ENCODE measurements at places on chromosomes 1 and 21.

GRCh38 chr1:19477284-19478249 lies 7.8 kb downstream of the CAPZB start:
- no peak for DNase-seq

GRCh38 chr1:98849969-98850636 lies 154.6 kb downstream of the PLPPR5 start:
- no peak for DNase-seq

- DNase-seq = no peak
These were observed 169.2 kb downstream of the DHRS3 start for GRCh38 chr1:12448746-12449177.

DNA sequence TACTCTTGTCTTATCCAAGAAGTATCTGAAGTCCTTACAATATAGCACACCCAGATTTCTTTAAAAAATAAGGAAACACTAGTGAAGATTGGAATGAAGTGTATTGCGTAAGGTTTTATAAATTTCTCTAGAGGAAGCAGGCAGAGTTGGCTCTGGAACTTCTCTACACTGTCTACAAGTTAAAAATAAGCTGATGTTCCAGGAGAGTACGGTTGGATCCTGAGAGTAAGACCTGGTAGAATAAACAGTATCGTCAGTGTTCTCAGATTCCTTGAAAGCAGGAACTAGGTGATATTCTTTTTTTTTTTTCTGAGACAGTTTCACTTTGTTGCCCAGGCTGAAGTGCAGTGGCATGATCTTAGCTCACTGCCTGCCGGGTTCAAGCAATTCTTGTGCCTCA lies 107.9 kb downstream of the USP25 start:
- no peak for DNase-seq

DNA sequence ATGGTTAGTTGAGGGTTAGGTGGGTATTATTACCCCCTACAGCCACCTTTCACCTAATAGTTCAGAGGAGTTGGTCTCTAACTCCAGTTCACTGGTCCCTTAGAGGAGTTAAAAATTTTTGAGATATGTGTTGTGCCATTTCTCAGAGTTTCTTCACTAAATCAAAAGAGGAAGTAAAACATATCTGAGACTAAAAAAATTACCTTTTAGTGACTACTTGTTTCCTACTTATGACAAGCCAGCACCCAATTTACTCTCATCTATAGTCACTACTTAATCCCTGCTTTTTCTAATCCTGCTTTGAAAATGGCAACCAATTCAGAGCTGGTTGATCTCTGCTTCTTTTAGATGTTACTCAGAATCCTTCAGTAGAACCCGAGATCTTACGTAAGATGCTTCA lies 1316.8 kb upstream of the B3GALT2 start:
- DNase-seq = no peak

GRCh38 chr1:108504447-108504846 lies 54.3 kb downstream of the NBPF6 start:
- no peak for DNase-seq

GRCh38 chr1:208615371-208615770 lies 371.2 kb upstream of the PLXNA2 start:
- no peak for DNase-seq

DNA sequence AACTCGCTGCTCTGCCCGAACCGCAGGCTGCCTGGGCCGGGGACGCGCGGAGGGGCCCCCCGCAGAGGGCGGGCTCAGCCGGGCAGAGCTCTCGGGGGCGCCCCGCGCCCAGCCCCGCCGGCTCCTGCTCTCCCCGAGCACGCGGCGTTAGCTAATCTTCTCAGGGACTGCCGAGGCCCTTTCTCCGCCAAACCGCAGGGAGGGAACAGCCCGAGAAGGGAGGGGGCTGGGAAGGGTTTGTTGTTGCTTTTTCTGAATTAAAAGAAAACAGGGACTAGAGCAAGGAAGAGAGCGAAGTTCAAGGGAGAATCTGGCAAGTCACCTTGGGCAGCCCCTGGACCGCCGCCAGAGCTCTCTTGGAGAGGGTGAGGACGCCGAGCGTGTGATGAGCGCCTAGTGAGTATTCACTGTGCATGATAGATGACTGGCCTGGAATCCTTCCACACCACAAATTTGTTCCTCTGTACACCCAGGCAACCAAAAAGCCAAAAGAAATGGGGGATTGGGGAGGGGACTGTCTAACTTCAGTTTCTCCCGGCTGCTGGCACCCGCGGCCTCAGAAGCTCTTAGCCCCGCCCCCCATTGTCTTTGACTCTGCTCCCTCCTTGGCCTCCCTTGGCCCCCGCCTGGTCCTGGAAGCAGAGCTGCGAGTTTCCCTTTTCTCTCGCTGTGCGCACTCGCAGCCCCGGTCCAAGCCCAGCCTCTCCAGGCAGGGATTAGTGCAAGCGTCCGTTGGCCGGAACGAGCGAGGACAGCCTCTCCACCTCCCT lies 19.7 kb upstream of the LMX1A start:
- no peak for DNase-seq

DNA sequence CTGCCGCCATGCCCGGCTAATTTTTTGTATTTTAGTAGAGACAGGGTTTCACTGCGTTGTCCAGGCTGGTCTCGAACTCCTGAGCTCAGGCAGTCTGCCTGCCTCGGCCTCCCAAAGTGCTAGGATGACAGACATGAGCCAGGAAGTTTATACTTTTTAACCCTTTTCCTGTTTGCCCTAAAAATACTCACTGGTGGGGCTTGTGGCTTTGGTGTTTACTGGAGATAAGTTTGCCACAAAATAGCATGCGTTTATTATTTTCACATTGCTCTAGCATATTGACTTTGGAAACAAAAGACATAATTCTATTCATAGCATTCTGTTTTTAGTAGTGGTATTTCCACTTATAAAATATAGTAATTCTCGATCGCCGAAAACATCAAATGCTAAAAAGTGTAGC lies 19.8 kb upstream of the GTF2B start:
- no peak for DNase-seq

DNA sequence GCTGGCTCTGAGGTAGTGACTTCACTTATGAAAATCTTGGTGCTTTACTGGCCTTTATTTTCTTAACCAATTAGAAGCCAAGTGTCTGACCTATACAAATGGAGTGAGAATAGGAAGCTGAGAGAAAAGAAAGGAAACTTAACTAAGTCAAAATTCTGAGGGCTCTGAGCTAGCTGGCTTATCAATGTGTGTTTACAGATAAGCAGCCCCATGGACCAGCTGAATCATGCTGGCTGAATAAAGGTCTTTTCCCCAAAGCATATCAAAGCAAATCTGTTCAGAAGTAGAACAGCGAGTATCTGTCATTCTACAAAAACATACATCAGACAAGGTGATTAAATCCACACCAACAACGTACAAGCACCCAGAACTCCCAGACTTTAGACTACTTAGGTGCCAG lies 117.2 kb downstream of the BRINP2 start:
- no peak for DNase-seq

DNA sequence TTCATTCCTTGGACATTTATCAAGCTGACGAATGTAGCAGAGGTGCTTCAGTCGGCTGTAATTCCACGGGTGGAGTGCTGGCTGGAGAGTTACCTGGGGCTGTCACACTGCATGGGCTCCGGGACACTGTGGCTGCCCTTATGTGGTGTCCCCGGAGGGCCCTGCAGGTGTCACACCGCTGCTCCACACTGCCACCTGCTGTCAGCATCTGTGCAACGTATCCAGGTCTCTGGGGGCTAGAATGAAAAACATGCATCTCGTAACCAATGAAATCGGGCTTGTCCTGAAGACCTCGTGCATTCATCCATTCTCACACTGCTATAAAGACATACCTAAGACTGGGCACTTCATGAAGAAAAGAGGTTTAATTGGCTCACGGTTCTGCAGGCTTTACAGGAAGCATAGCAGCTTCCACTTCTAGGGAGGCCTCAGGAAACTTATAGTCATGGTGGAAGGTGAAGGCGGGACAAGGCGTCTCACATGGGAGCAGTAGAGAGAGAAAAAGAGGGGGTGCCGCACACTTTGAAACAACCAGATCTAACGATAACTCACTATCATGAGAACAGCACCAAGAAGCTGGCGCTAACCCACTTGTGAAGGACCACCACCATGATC lies 46.7 kb upstream of the PCBP3 start:
- peak; percentile 73 for DNase-seq

- no peak for DNase-seq
These were observed 81.6 kb upstream of the DISP3 start for GRCh38 chr1:11397151-11397901.

DNA sequence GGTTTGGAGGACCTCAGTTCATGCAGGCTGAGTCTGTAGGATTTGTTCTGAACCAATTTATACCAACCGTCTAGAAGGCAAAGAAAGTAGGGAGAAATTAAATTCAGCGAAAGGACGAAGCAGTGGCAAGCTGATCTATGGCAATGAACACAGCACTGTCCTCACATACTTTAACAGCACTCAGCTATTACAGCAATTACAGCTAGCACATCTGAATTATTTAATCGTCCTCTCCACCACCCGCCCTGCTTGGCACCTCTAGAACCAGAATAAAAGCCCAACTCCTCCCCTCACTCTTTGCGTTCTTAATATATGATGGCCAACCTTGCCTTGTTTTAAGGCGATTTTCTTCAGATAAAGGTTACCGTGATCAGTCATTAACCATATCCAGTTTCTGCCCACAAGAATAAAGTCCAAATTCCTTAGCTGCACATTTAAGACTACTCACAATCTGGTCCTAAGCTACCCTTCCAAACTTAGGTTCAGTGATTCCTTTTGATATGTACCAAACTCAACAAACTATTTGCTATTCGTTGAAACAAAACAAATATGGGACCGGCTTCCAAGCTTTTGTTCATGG lies 169.4 kb upstream of the ESRRG start:
- no peak for DNase-seq

Measured in NK-92 treated with Interleukin-12 subunit alpha and Interleukin-12 subunit beta, amount 100 ng/mL, for 24 hours (cell line).